ENCODE measurements at places on chromosomes 2 and 18. TPM values are rescaled to one million over a fixed set of nuclear protein-coding genes. Genes with fewer than 3 reads are reported as not detected.

- no peak for DNase-seq
Observed at GRCh38 chr2:147679191-147679954, 165.5 kb upstream of the ACVR2A start.

- no peak for DNase-seq
Observed at GRCh38 chr2:176709149-176709951, 440.1 kb downstream of the MTX2 start.

GRCh38 chr18:4319738-4320677 is 135.1 kb downstream of the DLGAP1 start:
- no peak for DNase-seq

GRCh38 chr2:55175254-55176093 is 56.6 kb downstream of the CLHC1 start:
- DNase-seq = peak; percentile 65

DNA sequence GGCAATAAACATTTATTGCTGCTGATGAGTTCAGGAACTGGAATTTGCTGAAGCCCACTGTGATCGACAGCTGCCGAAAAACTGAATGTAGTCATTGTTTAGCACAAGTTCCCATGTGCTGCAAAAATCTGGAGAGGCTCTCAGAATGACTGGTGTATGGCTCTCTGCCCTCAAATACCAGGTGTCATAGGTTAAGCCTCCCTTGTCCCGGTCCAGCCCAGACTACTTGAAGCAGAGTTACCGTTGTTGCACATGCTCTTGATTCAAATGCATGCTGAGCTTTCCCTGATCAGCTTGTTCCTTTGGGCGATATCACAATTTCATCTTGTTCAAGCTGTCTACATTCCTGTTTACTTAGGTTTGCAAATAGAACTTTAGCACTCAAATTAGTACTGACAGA is 625.2 kb downstream of the CPS1 start:
- DNase-seq = no peak

DNA sequence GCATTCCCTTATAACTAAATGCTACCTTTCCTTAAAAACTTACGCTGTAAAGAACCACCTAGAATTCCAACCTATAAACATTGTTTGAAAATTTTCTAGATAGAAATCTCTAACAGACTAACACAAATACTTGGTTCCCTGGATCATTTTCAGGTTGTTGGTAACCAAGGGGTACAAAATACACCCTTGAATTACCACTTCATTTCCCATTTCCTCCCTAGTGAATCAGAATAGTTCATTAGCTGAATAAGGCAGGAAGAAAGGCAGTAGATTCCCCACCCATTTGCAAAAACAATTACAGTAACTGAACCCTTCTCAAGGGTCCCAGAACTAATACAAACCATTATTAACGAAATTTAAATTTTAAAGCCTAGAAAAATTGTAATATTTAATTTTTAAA is 5.5 kb downstream of the MEX3C start:
- no peak for DNase-seq

GRCh38 chr18:45569566-45570275 is 45.6 kb upstream of the SLC14A2 start:
- DNase-seq = no peak

C2orf80 gene
- total RNA-seq = 12.2 TPM

DNA sequence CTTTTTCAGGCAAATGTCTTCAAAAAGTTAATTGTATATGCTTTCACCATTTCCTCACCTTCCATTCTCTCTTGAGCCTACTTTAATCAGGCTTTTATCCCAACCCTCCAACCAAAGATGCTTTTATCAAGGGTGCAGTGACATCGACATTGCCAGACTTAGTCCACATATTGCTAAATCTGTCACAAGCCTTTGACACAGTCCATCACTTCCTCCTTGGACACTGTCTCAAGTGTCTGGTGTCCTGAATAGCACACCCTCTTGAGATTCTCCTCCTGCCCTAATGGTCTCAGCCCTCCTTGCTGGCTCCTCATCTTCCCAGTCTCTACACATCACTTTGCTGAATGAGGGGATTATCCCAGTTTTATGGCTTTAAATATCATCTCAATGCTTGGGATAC is 147.5 kb upstream of the SLC39A10 start:
- DNase-seq = no peak

PLGLB1 gene
- total RNA-seq = 13.8 TPM

YPEL5 gene
- 70.1 TPM for total RNA-seq

DNA sequence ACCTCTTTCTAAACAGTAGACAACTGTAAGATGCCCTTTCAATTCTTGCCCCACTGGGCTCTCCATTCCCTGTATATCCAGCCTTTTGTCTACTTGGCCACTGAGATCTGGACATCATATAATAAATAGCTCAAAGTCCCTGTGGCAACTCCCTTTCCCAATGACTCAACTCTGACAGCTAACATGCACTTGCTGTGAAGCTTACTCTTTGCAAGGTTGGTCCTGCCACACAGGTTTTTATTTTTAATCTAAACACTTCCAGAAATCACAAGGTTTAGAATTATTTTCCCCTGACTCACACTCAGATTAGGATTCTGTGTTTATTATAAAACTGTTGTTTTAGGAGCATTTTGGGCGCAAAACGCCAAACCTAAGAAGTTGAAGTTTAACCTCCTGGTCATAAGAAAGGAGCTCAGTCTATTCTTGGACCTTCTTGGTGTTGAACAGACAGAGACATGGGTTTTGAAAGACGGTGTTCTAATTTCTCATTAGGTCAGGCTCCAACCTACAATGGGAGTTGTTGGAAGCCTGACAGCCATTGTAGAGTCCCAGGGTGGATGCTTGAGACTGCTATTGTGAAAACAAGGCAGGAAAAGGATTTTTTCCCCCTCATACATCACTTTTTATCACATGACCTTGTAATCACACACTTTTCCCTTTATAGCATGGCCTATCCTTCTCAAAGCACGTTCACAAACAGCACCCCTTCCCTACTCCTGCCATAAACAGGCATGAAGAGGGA is 124.7 kb upstream of the SERPINE2 start:
- no peak for DNase-seq

- DNase-seq = no peak
Observed at GRCh38 chr2:95287806-95288205, 9.3 kb upstream of the KCNIP3 start.

GKN1 gene
- total RNA-seq = not detected

KYNU gene
- 0.27 TPM for total RNA-seq

GRCh38 chr2:73292906-73293533 is 328 bp downstream of the EGR4 start:
- peak; percentile 44 for DNase-seq

Data from cerebellum (tissue), 4 donors.